ENCODE measurements at places on chromosomes 12 and 14.
A peak's percentile ranks its signal among the peaks of the same experiment; 100 is the strongest.

DNA sequence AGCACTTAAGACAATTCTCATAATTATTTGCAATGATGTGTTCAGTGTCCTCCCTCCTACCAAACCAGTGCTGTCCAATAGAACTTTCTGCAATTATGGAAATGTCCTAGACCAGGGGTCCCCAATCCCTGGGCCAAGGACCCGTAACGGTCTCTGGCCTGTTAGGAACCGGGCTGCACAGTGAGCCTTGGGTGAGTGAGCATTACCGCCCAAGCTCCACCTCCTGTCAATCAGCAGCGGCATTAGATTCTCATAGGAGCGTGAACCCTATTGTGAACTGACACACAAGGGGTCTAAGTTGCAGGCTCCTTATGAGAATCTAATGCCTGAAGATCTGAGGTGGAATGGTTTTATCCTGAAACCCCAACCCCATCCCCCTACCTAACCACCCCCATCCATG lies 3.9 kb downstream of the SVOP start:
- H3K4me1 ChIP-seq: no peaks in the 10 kb centered on the region
- no peak for DNase-seq
- H3K27me3 ChIP-seq: peaks cover 28% of the 10 kb centered on the region
- H3K36me3 ChIP-seq: no peaks in the 10 kb centered on the region

DNA sequence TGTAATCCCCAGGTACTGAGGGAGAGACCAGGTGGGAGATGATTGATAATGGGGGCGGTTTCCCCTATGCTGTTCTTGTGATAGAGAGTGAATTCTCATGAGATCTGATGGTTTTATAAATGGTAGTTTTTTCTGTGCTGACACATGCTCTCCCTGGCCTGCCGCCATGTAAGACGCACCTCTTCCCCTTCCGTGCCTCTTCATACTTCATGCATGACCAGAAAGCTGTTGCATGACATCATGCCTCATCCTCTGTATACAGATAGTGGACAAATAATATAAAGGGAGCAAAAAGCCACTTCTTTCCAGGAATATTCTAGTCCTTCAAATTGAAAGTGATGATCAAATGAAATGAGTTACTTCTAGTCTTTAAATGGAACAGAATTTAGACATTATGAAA lies 47.3 kb upstream of the LRIG3 start:
- H3K27ac ChIP-seq: no peak overlapping the region
- no peaks in the 10 kb centered on the region for H3K4me1 ChIP-seq
- no peak for DNase-seq
- no peaks in the 10 kb centered on the region for H3K27me3 ChIP-seq
- H3K36me3 ChIP-seq: no peaks in the 10 kb centered on the region

DNA sequence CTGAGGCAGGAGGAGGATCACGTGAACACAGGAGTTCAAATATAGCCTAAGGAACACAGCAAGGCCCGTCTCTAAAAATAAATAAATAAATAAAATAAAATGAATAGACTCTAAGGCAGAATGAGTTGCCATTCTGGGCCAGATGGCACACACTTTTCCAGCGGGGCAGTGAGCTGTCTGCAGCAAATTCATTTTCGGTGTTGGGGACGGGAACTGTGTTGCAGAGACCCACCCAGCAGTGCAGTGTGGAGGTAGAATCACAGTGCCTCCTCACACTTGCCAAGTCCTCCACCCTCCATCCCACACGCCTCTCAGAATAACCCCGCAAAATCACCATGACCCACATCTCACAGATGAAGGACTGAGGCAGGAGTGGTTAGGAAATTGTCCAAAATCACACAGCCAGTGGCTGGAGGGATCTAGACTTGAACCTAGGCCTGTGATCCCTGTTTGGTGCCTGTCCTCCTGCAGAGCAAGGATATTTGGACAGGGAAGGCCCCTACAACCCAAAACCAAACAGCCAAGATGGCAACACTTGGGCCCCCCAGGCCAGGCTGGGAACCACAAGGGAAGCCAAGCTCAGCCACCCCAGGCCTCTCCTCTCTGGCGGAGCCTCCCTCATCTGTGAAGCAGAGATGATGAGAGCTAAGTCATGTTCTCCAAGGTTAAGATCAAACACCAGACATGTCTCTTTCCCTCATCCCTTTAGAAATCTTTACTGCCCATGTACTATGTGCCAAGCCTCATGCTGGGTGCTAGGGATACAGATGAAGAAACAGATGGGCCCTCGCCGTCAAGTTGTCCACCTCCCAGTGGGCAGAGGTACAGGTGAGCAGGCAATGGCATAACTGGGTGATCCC lies 152.7 kb downstream of the DPF3 start:
- H3K4me3 ChIP-seq: no peak overlapping the region
- H3K36me3 ChIP-seq: no peaks in the 10 kb centered on the region
- no peak overlapping the region for H3K27ac ChIP-seq
- DNase-seq: no peak

GRCh38 chr12:59699421-59700152 lies 103.8 kb downstream of the SLC16A7 start:
- no peaks in the 10 kb centered on the region for H3K27me3 ChIP-seq
- H3K4me1 ChIP-seq: peaks cover 8% of the 10 kb centered on the region
- no peaks in the 10 kb centered on the region for H3K36me3 ChIP-seq
- H3K27ac ChIP-seq: peak overlapping the region; percentile 45
- no peak overlapping the region for H3K4me3 ChIP-seq
- no peak for DNase-seq

DNA sequence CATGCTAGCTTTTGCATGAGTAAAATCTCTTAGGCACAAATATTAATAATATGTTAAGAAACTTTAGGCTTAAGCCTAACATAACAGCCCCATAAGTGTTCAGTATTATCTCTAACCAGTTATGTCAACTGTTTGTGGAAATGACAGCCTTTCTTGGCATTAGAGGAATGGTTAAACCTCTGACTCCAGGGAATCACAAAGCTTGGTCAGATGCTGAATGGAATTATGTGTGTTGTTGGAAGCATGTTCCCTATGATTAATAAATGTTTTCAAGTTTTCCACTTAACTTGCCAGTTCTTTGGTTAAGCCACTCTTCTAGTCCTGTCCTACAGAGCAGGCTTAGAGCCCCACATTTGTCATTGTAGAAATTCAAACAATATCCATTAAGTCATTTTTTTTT lies 17.0 kb downstream of the PSEN1 start:
- DNase-seq: no peak
- no peaks in the 10 kb centered on the region for H3K4me1 ChIP-seq
- no peak overlapping the region for H3K27ac ChIP-seq
- H3K36me3 ChIP-seq: peaks cover 2% of the 10 kb centered on the region
- no peak overlapping the region for H3K4me3 ChIP-seq

All from left lung (tissue), 14 donors.